ENCODE measurements at places on chromosomes 3 and 15. TPM values are rescaled to one million over a fixed set of nuclear protein-coding genes. Genes with fewer than 3 reads are reported as not detected.

The DPPA4 gene
- total RNA-seq = not detected

The LIPH gene
- under 0.01 TPM for total RNA-seq

The XYLB gene
- total RNA-seq = 2.1 TPM

The EPHB1 gene
- total RNA-seq = 2.1 TPM

The CEP19 gene
- total RNA-seq = 10.6 TPM

The SPATA12 gene
- 0.52 TPM for total RNA-seq

The RTP3 gene
- not detected for total RNA-seq

The PLSCR5 gene
- not detected for total RNA-seq

The WNT5A gene
- 4.2 TPM for total RNA-seq

The TSEN2 gene
- total RNA-seq = 7.6 TPM

The AADAC gene
- not detected for total RNA-seq

The AGBL1 gene
- not detected for total RNA-seq

The CTXN2 gene
- not detected for total RNA-seq

The THSD4 gene
- total RNA-seq = 23.6 TPM

The CCR9 gene
- not detected for total RNA-seq

The AMOTL2 gene
- 58.7 TPM for total RNA-seq

The ZNF620 gene
- 7.6 TPM for total RNA-seq

The ARIH2 gene
- 62.5 TPM for total RNA-seq

The BOC gene
- not detected for total RNA-seq

The MST1R gene
- 0.52 TPM for total RNA-seq

The IL16 gene
- 3.3 TPM for total RNA-seq

The IRAK2 gene
- total RNA-seq = 61.1 TPM

The PPP1R14D gene
- not detected for total RNA-seq

The GPR156 gene
- under 0.01 TPM for total RNA-seq

The SLC30A4 gene
- 8.5 TPM for total RNA-seq

The TGM5 gene
- not detected for total RNA-seq

The MRAS gene
- total RNA-seq = 4.9 TPM

The GRK7 gene
- total RNA-seq = not detected

All from dermis lymphatic vessel endothelial cell (primary cell).